H1 (cell line): ENCODE measurements at places on chromosomes 12 and 14. TPM values are rescaled to one million over a fixed set of nuclear protein-coding genes. Genes with fewer than 3 reads are reported as not detected.

DNA sequence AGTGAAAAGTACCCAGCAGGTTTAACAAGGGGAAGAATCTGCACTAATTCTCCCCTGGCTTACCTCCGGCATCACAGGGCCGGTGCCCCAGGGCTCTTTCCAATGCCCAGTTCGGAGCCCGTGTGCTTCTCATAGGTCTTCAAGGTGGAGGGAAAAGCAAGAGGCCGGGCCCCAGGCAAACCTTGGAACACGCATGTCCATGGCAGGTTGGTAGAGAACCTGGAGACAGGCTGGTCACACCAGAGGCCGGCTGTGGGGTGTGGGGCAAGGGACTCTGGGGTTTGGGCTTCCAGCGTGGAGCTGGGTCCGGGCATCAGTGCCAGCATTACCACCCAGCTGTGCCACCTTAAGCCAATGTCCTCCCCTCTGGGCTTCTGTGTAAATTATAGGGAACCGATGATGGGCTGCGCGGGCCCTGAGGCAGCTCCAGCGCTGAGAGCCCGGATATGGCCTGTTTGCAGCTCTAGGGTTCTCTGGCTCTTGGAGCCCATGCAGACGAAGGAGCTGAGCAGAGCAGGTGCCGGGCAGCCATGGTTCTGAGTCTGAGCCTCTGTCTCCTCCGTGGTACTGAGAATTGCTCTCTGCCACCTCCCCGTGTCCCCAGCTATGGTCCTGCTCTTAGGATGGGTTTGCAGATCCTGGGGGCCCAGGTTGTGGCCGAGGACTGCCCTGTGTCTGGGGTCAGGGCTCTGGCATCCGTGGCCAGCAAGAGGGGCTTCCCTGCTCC, 197.0 kb upstream of the C14orf180 start:
- H3K27me3 ChIP-seq: no peaks in the 10 kb centered on the region
- no peak for DNase-seq
- no peaks in the 10 kb centered on the region; the same call in 1 of the 2 replicates for H3K4me1 ChIP-seq
- H3K36me3 ChIP-seq: no peaks in the 10 kb centered on the region

DNA sequence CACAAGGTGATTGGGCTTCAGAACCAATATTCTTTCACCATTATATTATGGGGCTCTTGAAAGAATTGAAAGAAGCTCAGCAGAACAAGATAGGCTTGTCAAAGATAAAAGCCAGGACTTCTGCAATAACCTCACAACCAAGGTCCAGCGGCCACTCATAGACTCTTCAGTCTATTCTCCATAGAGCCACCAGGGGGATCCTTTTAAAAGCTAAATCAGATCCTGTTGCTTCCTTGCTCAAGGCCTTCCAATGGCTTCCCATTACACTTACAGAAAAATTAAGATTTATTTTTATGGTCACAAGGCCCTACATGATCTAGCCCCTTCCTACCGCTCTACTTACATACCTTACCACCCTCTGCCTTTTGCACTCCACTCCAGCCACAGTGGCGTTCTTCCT, 169.6 kb downstream of the C12orf42 start:
- no peaks in the 10 kb centered on the region for H3K4me1 ChIP-seq
- H3K27me3 ChIP-seq: no peaks in the 10 kb centered on the region
- no peak overlapping the region for H3K4me3 ChIP-seq
- no peak for DNase-seq

CYP27B1 gene
- polyA plus RNA-seq: 2.6 and 2.9 TPM in 2 replicates

PRB4 gene
- not detected in 2 replicates for polyA plus RNA-seq

FSCB gene
- polyA plus RNA-seq: not detected in 2 replicates
